H9 (cell line): ENCODE measurements at places on chromosomes 7 and 10.

DNA sequence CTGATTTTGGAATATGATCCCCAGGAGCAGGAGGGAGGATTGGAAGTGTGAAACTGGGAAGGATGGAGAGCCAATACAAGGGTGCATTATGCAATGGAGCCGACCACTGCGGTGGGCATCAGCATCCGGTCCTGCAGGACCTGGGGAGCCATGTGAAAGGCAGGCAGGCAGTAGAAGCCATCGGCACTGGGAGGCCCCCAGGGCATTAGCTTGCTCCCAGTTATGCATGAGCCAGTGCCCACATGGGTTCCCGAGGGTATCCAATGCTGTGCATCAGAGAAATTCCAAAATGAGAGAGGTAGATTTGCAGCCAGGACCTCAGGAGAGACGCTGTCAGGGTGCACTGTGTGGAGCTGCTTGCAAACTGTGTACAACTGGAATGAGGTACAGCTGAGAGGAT, 8.7 kb upstream of the KCP start:
- no peak for DNase-seq

GRCh38 chr10:93063977-93064660, 3.5 kb downstream of the CYP26C1 start:
- no peak for DNase-seq

- DNase-seq = no peak
Observed at GRCh38 chr10:122293961-122294380, 22.9 kb downstream of the BTBD16 start.

DNA sequence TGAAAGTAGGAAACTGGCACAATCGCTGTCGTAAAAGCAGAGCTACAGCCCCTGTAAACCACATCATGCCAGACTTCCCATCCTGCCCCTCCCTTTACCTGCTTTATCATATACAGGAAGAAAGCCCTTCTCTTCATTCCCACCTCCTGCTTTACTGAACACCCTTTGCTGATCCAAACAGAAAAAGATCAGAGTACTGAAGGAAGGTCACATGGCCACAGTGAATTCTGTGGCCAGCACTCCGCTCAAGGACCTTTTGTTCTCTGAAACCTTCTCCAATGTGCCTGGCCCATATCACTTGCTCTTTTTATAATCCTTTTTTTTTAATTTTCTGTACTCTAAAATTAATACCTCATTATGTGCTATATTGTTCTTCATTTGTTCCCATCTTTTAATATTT, 108.8 kb upstream of the LRGUK start:
- no peak for DNase-seq

GRCh38 chr7:138237995-138238394, 161.7 kb downstream of the AKR1D1 start:
- DNase-seq = no peak

DNA sequence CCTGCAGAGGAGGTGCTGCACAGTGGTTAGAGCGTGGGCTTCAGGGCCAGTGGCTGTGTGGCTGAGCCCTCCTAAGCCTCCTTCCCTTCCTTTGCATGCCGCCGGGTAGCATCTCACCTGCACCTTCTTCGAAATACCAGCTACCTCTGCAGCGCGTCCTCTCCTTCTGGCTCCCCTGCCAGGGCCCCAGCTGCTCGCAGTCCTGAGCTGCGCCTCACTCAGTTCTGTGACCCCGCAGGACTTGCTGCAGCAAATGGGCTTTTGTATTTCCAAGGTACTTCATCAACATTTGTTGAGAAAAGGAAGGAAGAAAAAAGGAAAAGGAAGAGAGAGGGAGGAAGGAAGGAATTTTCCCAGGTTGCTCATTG, 146.7 kb upstream of the PRR15 start:
- DNase-seq = no peak

DNA sequence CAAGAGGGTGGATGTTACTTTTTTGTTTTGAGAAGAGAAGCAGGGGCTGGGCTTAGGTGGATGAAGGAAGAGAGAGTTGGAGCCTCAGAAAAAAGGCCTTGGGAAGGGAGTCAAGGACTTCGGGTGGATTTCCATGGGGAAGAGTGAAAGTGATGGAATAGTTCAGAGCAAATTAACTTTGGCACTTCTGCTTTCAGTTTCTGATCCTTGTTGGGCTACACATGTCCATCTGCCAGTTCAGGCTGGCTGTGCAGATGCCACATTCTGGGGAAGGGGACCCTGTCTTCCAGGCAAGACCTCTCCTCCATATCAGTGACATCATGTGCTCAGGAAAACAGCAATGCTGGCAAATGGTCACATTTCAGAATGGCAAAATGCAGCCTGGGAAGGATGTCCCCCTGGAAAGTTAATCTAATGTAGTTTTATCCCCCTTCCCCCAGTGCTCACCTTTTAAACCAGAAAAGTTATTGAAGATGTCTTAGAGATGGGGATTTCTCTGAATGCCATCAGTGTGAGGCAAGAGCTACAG, 86.0 kb downstream of the WDFY4 start:
- no peak for DNase-seq

- DNase-seq = no peak
Observed at GRCh38 chr10:100612601-100613595, 77.2 kb downstream of the HIF1AN start.

- no peak for DNase-seq
Observed at GRCh38 chr7:64183126-64183742, 23.8 kb upstream of the ZNF735 start.
